CD4-positive, alpha-beta T cell treated with Interleukin-6 at 100 ng/mL for 8 hours (primary cell): ENCODE measurements at places on chromosomes 12 and 14.
A peak's percentile ranks its signal among the peaks of the same experiment; 100 is the strongest.

DNA sequence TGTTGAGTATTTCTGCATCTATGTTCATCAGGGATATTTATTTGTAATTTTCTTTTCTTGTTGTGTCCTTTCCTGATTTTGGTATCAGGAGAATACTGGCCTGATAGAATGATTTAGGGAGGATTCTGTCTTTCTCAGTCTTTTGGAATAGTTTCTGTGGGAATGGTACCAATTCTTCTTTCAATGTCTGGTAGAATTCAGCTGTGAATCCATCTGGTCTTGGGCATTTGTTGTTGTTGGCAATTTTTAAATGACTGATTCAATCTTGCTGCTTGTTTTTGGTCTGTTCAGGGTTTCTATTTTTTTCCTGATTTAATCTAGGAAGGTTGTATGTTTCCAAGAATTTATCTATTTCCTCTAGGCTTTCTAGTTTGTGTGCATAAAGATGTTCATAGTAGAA, 170.9 kb upstream of the PDE3A start:
- DNase-seq = no peak

GRCh38 chr12:109777544-109777943, 55.7 kb downstream of the TRPV4 start:
- peak; percentile 38 for DNase-seq

GRCh38 chr12:49609875-49610154, 4.4 kb upstream of the FAM186B start:
- DNase-seq = no peak

GRCh38 chr12:10663869-10664268, 10.0 kb downstream of the STYK1 start:
- no peak for DNase-seq

GRCh38 chr12:58931518-58931917, 11.2 kb upstream of the LRIG3 start:
- no peak for DNase-seq

DNA sequence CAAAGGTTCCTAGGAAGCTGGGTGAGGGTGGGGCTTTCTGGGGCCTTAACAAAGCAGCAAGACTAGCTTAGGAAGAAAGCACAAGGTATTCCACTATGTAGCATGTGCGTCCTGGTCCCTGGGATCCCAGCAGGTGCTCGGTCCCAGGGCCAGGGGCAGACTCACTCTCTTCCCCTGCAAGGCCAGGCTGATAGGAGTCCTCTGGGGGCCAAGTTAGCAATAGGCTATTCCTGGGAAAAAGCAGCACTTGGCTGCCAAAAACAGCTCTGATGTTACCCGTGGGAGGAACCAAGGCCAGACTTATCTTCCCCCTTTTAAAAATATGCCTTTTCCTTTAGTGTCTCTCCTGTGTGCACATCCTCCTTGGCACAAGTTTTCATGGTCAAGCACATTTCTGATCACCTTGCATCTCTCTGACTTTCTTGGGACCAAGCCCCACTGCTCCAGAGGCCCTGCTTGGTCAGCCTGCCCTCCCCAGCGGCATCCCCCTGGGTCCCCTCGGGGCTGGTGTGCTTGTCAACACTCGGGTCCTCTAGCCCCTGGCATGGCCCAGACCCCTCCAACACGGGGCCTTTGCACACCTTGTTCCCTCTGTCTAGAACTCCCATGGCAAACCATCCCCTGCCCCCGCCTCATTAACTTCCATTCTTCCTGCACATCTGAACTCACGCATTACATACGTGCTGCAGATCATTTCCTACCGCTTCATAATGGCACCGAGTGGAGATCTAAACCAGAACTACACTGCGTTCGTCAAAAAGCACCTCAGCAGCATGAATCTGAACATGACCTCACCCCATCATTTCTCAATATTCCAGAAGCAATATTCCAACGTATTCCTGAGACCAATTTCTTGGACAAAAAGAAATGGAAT, 21.9 kb downstream of the CCDC92 start:
- DNase-seq = no peak

GRCh38 chr14:103207388-103208072, 84.3 kb downstream of the TNFAIP2 start:
- no peak for DNase-seq

GRCh38 chr14:98237939-98238338, 1034.1 kb downstream of the BCL11B start:
- peak; percentile 9 for DNase-seq

DNA sequence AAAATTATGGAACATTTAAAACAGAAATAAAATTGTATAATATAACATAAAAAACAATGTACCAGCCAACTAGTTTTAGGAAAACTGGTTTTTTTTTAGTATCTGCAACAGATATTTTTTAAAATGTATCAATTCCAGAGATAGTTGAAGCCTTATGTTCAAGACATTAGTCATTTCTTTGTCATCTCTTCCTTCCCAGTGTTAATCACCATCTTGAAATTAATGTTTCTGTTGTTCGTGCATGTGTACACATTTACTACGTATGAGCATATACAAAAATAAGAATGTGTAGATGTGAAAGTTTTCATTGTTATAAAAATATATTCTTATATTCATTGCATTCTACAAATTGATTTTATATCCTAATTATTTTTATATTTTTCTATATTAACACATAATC, 1062.1 kb downstream of the SLC6A15 start:
- no peak for DNase-seq

- no peak for DNase-seq
Observed at GRCh38 chr12:93734784-93735183, 57.6 kb downstream of the CRADD start.

GRCh38 chr14:92728759-92729364, 19.6 kb downstream of the LGMN start:
- DNase-seq = no peak

GRCh38 chr12:54958048-54958658, 26.4 kb downstream of the TESPA1 start:
- DNase-seq = peak; percentile 55

DNA sequence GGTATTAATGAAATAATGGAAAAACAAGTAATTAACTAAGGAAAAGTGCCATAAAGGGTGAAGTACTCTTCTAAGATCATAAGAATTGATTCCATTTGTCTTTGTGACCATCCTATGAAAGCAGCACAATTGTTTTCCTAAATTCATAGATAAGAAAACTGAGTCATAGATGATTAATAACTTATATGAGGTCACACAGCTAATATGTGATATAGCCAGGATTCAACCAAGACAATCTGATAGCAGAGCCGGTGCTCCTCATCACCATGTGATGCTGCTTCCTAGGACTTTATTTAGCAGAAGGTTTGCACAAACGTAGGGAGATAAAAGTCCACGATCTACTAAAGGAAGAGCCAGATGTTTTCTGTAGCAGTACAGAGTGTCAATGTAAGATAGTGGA, 181.5 kb upstream of the SYT1 start:
- DNase-seq = no peak

DNA sequence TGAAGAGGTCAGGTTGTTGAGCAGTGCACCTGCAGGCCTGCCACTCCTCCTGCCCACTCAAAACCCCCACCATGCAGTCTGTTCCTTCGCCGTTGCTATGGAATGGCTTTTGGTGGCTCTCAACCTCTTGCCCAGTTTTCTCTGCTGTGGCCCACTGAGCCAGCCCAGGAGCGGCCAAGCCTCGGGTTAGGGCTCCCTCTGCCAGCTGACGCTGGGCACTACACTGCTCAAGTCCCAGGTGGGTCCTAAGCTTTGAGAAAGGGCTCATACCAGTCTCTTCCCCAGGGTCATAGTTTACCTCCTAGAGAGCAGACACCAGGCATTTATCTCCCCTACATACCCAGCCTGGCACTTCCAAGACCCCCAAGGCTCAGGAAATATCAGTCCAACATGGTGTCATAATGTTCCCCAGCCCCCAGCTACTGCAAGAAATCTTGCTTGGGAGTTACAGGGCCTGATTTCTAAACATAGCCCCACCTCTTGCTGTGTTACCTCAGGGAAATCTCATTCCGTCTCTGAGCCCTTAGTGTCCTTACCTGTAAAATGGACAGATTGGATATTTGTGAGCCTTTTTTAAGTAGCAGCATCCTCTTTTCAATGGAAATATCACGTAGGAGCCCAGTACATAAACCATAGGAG, 59.4 kb downstream of the TSPAN11 start:
- DNase-seq = no peak

DNA sequence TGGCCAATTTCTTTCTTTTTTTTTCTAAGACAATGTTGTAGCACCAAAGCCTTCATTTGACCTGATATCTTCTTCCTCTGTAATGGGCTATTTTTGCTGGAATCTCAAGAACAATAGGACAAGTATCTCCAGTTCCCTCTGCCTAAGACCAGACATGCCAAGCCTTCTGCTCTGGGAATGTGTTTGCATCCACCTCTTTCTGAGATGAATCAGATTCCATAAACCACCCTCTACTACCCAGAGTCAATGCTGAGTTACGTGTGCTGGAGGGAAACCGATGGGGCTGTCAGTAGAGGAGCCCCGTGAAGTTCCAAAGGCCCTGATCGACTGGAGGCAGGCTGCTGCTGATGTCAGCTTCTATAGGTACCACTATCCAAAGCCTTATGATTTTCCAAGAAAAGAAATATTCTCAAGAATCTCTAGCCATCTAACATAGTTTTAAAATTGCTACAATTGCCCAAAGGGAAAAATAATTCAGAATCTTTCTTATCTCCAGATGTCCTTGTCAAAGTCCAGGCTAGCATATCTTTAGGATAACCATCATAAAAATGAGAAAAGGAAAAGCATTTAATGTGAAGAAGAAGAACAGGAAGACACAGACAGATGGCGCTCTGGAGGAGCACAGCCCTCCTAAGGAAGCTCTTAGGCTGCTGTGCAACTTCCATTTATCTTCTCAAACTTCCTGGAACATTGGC, 101.9 kb downstream of the SLC8A3 start:
- DNase-seq = no peak

- DNase-seq = no peak
Observed at GRCh38 chr14:90409209-90409730, 12.4 kb downstream of the CALM1 start.

DNA sequence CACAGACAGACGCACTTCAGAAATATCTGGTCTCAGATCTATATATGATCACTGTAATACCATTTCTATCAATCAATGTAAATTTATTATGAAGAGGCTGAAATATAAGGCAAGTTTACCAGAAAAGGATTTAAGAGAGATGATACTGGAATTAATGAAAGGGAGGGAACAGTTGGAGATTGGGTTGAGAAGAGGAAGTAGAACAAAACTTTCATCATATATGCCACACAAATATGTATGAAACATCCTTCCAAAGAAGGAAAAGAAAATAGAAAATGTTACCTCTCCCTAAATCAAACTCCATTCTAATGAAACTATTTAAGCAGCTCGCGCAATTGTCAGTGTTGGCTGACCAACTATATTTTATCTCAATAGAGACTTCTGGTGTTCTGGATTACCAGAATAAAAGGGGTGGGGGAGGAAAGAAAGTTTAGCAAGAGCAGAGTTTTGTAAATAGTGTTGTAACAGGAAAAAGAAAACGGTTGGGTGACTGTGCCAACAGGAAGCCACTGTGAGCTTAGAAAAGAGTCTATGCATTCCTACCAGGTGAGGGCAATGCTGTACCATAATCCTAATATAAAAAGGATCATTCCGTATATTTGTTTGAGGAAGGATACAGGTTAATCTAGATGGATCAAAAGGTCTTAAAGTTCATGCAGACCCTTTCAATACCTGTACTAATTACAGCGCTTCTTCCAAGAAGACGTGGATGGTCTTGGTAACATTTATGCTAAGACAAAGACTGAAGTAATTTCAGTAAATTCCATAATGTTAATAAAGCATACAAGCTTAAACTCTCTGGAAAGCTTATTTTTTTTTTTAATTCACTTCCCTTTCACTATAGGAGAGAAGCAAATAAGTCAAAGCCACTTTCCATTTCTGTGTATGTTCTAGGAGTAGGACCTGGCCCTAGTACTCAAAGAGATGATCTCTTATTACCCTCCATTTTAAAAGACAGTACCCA, 14.5 kb upstream of the LLPH start:
- DNase-seq = no peak

DNA sequence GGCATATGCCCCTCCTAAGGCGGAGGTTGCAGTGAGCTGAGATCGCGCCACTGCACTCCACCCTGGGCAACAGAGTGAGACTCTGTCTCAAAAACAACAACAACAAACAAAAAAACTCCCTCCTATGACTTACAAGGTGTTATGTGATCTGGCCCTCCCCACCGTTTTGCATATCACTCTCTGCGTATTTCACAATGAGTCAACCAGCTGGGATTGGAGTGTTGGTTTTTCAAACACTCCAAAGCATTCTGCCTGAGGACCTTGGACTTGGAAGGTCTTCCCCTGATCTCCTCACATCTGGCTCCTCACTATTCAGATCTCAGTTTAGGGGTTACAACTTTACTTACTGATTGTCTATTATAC, 14.0 kb downstream of the MANSC1 start:
- DNase-seq = no peak

DNA sequence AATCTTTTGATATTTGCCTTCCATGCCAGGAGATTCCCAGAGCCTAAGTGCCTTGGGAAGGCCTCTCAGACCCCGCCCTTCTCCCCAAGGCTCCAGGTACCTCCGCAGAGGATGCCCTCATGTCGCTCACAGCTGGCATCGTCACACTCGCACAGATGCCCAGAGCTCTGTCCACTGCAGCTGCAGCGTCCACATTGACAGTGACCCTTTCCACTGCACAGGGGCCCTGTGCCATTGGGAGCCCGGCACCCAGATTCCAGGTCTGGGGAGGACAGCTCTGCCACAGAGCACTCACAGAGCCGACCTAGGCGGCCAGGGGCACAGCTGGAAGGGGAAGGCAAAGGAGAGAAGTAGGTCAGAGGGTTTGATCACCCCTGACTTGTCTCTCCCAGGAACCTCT, 12.3 kb upstream of the CSAD start:
- no peak for DNase-seq

DNA sequence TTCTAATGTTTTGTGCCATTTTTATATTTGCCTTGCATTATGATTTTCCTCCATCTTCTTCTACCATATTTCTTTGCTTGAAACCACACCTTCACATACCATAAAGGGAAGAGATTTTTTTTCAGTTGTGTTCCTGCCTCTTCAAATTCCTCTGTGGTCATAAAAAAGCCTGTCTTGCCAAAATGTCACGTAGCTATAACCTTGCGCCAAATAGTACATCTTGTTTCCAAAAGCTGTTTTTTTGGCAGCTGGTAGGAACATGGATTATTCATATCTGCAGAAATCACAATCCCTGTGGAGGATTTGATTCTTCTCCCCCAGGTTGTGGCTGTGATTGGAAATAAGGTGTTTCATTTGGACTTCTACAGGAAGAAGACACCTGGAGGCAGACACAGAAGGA, 133.6 kb upstream of the SLC35F4 start:
- no peak for DNase-seq

- DNase-seq = peak; percentile 41
Observed at GRCh38 chr12:54701940-54702592, 53.9 kb upstream of the DCD start.

DNA sequence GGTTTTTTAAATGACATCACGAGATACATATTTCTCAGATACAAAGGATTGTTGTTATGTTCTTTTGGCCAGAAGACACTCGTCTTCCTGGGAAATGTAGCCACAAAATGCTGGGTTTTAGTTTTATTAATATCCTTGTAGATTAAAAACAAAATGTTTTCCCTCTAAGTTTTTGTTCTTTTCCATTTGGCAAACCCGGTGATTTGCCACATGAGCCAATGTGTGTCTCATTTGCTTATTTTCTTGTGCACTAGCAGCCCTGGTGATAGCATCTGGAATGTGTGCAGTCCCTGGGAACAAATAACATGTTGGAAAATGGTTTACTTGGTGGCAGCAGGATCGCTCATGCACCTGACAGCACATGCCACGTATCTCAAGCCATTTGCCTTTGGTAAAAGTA, 61.0 kb downstream of the HMGA2 start:
- no peak for DNase-seq

- peak; percentile 13 for DNase-seq
Observed at GRCh38 chr14:22112004-22112403, 438.4 kb upstream of the OR4E1 start.

GRCh38 chr12:401235-402028, at the start of gene CCDC77:
TSS of gene CCDC77 (plus strand) at chr12:401644. CDS start at chr12:409384, 7,740 bp downstream.
- peak; percentile 93 for DNase-seq
